ENCODE measurements at places on chromosomes 7 and 10. TPM values are rescaled to one million over a fixed set of nuclear protein-coding genes. Genes with fewer than 3 reads are reported as not detected.

DNA sequence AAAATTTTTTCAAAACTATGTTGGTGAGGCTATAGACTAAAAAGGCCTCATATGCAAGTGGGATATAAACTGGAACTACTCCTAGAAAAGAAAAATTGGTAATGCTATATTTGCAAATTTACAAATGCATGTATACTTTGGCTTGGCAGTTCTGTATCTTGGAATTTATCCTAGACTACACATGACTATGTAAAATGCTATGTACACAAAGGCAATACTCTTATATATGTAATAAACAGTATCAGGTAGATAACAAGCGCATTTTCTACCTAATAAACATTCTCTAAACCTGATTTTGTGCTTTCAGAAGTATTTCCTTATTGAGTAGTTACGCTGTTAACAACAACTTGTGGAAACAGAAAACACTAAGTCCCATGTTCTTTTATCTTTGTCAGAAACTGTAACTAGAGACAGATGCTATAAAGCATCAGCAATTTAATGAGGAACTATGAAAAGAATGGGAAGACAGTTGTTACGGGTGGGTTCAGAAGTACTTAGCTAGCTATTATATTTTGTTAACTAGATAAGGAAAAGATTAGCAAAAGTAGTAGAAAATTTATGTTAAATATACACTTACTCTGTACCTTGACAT lies 107.8 kb downstream of the ARHGAP12 start:
- DNase-seq = no peak

DNA sequence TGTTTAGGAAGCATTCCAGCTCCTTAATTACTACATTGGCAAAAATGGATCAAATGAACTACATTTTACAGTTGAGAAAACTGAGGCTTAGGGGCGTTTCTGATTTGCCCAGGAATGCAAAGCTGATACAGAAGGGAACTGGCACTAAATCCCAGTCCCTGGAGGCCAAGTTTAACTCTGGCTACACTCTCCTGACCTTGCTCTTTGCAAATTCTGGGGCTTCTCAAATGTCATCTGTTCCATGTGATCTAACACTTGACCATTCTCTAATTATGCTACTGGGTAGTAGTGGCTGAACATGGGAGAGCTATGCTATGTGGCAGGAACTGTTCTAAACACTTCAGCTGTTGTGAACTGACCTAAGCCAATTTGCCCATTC lies 11.3 kb upstream of the HABP2 start:
- no peak for DNase-seq

GRCh38 chr7:151877911-151878835 lies 1.3 kb upstream of the PRKAG2 start:
- no peak for DNase-seq

Gene CHRM2
- not detected for total RNA-seq

- no peak for DNase-seq
Measured at GRCh38 chr7:67573639-67574038, 577.0 kb downstream of the TYW1 start.

DNA sequence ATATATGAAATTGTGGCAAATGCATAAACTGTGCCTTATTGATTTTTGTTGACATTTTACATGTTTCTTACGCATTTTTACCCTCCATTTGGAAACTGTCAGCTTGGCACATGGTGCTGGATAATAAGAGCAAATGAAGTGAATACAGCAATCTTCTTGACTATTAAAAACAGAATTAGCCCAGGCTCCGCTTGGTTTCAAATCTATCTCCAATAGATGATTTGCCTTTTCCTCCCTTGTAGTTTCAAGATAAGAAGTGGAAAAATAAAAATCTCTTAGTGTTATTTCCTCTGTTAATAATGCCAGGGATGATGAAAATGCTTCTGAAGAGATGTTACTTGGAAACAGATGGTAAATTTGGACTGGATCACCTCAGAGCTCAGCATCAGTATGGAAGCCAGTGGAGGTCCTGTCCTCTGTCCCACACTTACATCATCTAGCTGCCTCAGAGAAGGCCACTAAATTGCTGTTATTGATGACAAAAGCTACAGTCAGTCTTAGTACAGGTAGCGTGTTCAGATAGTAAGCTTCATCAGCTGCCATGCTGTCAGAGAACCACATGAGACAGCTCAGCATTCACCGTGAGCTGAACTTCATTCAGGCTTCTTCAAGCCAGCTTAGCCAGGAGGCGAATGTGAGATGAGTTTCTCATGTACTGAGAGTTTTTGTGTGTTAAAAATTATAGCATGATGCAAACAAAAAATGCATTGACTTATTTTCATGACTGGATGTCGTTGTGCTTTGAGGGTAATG lies 246.8 kb downstream of the CELF2 start:
- no peak for DNase-seq

- no peak for DNase-seq
Measured at GRCh38 chr10:126001576-126001975, 105.2 kb downstream of the FANK1 start.

- no peak for DNase-seq
Measured at GRCh38 chr10:31751051-31751737, 177.4 kb downstream of the ARHGAP12 start.

Gene CCZ1
- 128 TPM for total RNA-seq

Measured in Panc1 (cell line).